Urothelium cell line (cell line): ENCODE measurements at places on chromosomes 4 and X.

DNA sequence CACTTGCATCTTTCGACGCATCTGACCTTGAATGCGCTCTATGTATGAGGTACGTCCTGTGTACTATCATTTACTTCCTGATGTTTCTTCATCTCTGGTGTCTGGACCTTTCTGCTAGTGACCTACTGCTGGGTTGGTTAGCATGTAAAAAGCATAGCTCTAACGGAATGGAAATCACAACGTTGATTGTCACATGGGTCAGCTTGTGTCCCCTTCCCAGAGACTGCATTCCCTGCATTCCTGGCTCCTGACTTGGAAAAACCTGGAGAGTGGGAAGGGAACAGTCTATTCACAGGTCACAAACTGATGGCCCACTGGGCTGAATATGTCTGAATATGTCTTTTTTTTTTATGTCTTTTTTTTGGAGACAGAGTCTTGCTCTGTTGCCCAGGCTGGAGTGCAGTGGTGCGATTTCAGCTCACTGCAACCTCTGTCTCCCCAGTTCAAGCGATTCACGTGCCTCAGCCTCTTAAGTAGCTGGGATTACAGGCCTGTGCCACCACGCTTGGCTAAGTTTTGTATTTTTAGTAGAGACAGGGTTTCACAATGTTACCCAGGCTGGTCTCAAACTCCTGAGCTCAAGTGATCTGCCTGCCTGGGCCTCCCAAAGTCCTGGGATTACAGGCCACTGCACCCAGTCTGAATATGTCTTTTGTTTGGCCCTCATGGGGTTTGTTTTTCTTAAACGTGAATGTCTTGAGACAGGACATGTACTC is 16.3 kb downstream of the LONRF3 start:
- DNase-seq: no peak

GRCh38 chr4:40309250-40309774 is 25.8 kb upstream of the CHRNA9 start:
- peak; percentile 82 for DNase-seq

DNA sequence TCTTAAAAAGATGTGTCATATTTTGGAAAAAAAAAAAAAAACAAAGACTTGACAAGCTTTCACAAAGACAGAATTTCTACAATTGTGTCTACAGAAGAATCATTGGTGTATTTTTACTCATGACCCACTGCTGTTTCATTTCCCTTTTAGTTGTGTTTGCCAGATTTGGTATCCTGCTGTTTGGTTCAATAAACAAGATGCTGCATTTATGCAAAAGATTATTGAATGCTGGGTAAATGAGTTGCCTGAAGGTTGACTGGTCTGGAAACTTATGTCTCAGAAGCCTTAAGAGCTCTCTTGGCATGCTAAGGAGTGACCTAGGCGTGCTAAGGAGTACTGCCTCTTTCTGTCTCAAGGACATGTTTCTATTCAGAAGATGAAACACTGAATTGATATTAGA is 64.9 kb upstream of the NPY2R start:
- no peak for DNase-seq

DNA sequence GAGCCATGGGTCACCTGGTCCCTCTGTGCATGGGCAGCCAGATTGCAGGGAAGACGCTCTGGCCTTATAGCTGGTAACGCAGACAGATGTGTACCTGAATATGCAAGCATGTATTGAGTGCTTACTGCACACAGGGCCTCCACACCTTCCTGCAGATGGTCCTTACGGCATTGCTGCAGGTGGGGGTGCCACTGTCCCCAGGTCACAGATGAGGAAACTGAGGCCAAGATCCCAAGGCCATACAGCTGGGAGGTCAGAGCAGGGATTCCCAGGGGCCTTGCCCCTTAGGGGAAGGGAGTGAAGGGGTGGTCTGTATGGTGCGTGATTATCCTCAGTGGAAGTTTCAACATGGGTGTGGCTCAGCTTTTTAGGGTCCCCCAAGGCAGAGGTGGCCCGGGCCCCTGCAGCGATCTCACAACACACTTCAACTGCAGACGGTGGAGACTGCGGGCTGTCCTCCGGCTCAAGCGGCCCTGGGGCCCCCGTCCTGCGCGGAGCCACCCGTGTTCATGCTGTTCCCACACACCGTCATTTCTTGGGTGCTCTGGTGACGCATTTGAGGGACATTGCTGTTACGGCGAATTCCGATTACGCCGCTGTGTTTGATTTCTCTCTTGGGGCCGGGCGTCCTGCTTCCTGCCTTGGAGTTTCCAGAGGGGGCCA is 8.1 kb downstream of the DOK7 start:
- DNase-seq: no peak

DNA sequence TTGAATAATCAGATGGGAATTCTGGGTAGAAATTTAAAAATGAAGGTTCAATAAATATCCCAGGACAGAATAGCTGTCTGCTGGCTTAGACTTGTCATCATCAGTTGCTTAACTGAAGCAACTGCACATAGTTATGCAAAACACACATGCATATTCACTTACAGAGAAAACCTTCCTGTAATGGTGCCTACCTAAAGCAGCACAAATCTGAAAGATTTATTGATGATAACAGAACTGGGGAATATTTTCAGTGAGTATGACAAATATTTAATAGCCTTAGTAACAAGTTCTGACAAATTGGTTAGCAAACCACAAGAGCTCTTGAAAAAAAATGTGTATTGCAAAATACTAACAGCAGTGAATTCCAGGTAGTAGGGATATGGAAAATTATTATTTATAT is 606.8 kb upstream of the BOD1L1 start:
- no peak for DNase-seq

- DNase-seq: no peak
These were observed 36.2 kb downstream of the KDM5C start for GRCh38 chrX:53188763-53189162.

DNA sequence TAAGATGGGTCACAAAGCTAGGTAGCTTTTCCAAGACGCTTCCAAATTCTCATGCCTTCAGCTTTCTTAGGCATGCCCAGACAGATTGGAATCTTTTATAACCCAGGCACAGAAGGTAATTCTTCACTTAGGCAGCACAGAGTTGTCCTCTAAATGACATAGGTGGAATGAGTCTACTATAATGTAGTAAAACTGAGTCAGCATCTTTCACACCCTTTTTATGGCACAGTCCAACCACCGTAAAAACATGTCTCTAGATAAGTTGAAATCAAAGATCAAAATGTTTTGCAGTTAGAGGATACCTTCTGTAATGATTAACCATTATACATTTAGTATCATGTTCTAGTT is 128.4 kb upstream of the FAT1 start:
- DNase-seq: no peak

GRCh38 chr4:139934708-139935195 is 219.2 kb downstream of the MAML3 start:
- DNase-seq: no peak

GRCh38 chr4:20254511-20255250 is 3.0 kb downstream of the SLIT2 start:
- DNase-seq: no peak

GRCh38 chrX:74536152-74536831 is 78.1 kb downstream of the RLIM start:
- peak; percentile 89 for DNase-seq

DNA sequence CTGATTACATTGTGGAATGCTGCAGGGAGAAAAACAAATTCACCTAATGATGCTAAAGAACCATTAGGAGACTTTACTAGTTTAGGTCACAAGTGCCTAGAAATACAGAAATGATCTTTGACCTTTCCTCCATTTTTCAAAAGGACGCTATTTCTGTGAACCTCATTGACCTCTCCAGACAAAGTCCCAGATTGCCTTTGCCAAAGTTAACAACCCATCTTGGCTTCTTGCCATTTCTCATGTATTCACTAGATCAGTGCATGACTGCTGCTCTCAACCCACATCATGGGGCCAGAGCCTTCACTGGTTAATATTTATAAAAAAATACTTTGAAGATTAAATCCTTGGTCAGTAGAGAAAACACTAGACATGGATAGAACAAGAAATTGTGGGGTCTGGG is 19.9 kb upstream of the AR start:
- DNase-seq: no peak

- no peak for DNase-seq
These were observed 9.7 kb downstream of the BOD1L1 start for GRCh38 chr4:13617801-13618200.

DNA sequence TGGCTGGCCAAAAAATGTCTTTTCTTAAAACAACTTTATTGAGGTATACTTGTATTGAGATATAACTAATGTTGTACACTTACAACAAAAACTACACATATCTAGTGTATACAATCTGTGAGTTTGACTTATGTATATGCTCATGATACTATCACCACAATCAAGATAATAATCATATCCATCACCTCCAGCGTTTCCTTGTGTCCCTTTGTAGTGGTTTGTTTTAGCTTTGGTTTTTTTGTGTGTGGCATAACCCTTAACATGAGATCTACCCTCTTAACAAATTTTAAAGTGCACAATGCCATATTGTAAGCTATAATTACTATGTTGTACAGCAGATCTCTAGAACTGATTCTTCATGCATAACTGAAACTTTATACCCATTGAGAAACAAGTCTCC is 13.4 kb upstream of the PCSK1N start:
- no peak for DNase-seq

- no peak for DNase-seq
These were observed 731.9 kb upstream of the PCDH10 start for GRCh38 chr4:132417220-132417619.

- no peak for DNase-seq
These were observed 36.8 kb upstream of the AGA start for GRCh38 chr4:177479063-177479462.

GRCh38 chr4:55367084-55367722 is 21.2 kb downstream of the SRD5A3 start:
- no peak for DNase-seq

GRCh38 chr4:57504139-57504538 is 394.0 kb upstream of the IGFBP7 start:
- DNase-seq: no peak

- DNase-seq: no peak
These were observed 134.7 kb upstream of the FAM9C start for GRCh38 chrX:13179100-13179499.

- DNase-seq: no peak
These were observed 105.2 kb downstream of the RNF150 start for GRCh38 chr4:141028024-141028529.

- DNase-seq: no peak
These were observed 172.5 kb downstream of the HNRNPD start for GRCh38 chr4:82201303-82201702.

GRCh38 chrX:19739683-19740082 is 147.7 kb downstream of the SH3KBP1 start:
- peak; percentile 42 for DNase-seq

GRCh38 chr4:6773106-6773505 is 9.4 kb upstream of the KIAA0232 start:
- no peak for DNase-seq

- no peak for DNase-seq
These were observed 487.2 kb downstream of the FAT4 start for GRCh38 chr4:125801924-125802323.

- DNase-seq: no peak
These were observed 6.4 kb downstream of the SCML2 start for GRCh38 chrX:18348047-18348446.

DNA sequence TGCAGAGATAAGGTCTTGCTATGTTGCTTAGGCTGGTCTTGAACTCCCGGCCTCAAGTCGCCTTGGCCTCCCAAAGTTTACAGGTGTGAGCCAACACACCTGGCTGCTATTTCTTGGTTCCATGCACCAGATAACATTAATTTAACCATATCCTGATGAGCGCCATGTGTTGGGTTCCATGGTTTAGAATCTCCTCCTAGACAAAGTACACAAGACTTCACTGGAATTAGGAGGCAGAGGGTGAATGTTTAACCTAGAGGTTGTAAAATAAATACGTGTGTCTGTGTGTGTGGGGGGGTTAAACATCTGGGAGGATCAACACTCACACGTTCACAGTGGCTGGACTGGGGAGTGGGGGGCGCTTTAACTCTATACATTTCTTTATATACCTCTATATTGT is 32.4 kb upstream of the SORCS2 start:
- no peak for DNase-seq

GRCh38 chr4:40448875-40449274 is 113.7 kb downstream of the CHRNA9 start:
- DNase-seq: no peak

- no peak for DNase-seq
These were observed 99.0 kb downstream of the ZAR1 start for GRCh38 chr4:48589098-48589445.

GRCh38 chr4:159137176-159137575 is 34.3 kb downstream of the RAPGEF2 start:
- no peak for DNase-seq
